ENCODE measurements at places on chromosomes 1 and 21.

GRCh38 chr1:153760440-153760839 lies 14.8 kb upstream of the SLC27A3 start:
- no peak for DNase-seq

- DNase-seq = no peak
These were observed 605.0 kb upstream of the PKN2 start for GRCh38 chr1:88079036-88079435.

DNA sequence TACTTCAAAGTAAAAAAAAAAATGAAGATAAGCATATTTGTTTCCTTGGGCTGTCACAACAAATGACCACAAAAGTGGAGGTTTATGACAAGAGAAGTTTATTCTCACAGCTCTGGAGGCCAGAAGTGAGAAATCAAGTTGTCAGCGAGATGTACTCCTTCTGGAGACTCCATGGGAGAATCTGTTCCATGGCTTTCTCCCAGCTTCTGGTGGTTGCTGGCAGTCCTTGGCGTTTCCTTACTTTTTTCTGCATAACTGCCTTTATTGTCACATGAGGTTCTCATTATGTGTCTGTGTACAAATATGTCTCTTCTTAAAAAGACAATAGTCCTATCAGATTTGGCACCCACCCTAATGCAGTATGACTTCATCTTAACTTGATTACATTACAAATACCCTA lies 398.3 kb downstream of the KCNT2 start:
- no peak for DNase-seq

GRCh38 chr1:77830946-77831345 lies 51.5 kb downstream of the MIGA1 start:
- no peak for DNase-seq

- DNase-seq = no peak
These were observed 106.3 kb downstream of the HIVEP3 start for GRCh38 chr1:41812453-41812852.

DNA sequence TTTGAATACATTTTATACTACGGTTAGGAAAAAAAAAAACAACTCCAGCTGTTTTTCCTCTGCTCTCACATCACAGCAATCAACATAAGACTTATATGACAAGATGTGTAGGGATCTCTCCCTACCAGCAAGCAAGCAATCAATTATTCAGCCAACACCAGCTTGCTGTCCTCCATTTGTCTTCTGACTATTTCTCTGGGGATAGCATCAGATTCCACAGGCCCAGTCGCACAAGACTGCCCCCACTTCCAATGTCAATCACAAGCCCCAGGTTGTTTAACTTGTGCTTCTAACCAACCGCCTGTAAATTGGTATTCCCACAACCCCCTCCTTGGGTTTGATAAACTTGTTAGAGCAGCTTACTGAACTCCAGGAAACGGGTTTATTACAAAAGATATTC lies 873.1 kb upstream of the TMPRSS15 start:
- DNase-seq = no peak

DNA sequence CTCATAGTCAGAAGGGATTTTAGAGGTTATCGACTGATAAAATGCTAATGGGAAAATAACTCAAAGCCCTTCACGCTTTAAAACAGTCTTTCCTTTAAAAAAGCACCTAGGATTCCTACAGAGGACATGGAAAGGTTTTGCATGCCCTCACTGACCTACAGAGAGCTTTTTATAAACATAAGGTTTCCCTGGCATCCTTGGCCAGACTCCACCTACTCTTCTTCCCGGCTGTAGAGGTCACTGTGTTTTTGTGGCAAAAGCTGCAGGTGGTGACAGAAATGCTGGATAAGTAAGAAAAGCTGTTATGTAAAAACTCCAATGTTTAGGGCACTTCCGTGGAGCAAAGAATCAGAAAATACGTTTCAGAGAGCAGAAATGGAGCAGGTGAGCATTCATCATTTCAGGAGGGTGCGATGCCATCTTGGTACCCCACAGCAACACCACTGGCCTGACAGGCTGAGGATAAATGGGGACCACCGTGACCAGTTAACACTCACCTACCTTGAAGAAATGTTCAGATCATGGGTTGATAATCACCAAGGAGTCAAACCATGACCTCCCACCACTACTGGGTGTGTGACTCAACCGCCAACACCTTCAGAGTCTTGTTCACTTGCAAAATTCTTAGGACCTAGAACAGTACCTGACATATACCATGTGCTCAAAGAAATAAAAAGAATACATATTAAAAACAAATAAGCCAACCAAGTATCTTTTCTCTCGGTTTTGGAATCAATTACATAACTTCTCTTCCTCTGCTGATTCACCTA lies 46.6 kb downstream of the SSBP3 start:
- no peak for DNase-seq

- DNase-seq = no peak
These were observed 13.6 kb downstream of the RIPK4 start for GRCh38 chr21:41753006-41753898.

DNA sequence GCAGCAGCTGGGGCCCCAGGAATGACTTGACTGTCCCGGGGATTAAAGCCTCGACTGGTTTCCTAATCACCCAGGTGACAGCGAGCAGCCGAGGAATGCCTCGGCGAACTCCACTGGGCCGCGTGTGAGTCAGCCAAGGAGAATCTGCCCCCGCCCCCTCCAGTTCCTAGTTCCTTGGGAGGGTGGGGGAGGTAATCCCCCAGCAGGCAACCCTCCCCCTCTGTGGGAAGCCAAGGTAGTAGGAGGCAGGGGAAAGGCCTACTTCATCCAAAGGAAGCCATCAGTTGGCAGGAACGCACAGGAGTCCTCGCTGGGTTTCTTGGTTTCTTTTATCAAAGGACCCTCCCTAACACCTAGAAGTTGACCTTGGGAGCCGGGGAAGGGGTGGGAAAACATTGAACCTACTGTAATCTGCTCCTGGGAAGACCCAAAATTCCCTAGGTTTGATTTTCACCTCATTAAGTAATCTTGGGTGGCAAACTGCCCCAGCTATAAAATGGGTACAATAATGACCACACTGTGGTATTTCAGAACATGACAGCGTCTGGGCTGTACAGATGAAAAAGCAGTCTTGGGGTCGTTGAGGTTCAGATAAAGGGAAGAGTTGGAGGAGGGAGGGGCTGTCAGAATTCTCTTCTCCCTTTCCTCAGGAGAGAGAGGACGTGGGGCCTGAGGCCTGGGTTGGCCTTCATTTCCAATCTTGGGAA lies 1.4 kb downstream of the TENT5B start:
- DNase-seq = no peak

- peak; percentile 34 for DNase-seq
These were observed 50.5 kb upstream of the PPP2R5A start for GRCh38 chr1:212234431-212235395.

- no peak for DNase-seq
These were observed 102.6 kb downstream of the KIAA0319L start for GRCh38 chr1:35454616-35455015.

DNA sequence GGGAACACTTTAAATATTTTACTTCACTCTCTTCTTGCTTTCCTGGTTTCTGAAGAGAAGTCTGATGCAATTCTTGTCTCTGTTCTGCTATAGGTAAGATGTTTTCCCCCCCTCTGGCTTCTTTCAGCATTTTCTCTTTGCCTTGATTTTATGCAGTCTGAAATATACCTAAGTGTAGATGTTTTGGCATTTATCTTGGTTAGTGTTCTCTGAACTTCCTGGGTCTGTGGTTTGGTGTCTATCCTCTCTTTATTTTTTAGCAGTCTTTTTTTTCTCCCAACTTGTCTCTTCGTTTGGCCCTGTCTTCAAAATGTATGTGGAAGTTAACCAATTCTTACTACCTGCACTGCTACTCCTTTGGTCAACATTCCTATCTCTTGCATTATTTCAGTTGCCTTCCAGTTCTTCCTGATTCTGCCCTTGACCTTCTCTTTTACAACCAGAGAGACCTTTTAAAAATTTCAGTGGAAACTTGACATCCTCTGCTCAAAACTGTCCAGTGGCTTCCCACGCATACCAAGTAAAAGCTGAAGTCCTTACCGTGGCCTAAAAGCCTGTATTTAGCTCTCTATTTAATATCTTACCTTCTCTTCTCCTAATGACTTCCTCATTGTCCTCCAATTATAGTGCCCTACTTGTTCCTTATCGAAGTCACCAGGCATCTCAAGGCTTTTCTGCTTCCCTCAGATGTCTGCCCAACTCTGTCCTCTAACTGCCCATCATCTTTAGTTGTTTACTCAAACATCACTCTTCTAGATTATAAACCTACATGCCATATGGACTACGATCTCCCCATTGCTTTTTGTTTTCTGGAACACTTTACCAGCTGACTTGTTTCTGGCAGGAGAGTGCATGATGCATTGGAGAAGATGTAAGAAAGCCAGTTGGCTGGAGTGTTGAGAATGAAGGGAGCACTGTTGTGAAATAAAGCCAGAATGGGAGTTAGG lies 40.9 kb downstream of the RAP1A start:
- DNase-seq = no peak

GRCh38 chr1:180672105-180672504 lies 40.3 kb downstream of the XPR1 start:
- DNase-seq = no peak

DNA sequence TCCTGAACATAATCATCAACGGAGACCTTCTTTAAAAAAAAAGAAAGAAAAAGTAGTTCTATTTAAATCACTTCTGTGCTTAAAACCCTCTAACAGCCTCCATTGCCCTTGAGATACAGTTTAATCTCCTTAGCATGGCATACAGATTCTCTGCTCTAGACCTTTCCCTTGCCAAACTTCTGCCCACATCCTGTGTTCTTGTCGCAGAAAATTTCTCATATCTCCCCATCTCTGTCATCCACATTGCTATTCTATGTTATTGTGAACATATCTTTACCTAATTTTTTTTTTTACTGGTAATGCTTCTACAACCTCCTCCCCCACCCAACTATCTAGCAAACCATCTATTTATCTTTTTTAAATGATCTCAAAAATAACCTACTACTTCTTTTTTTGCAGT lies 135.7 kb upstream of the PROX1 start:
- no peak for DNase-seq

DNA sequence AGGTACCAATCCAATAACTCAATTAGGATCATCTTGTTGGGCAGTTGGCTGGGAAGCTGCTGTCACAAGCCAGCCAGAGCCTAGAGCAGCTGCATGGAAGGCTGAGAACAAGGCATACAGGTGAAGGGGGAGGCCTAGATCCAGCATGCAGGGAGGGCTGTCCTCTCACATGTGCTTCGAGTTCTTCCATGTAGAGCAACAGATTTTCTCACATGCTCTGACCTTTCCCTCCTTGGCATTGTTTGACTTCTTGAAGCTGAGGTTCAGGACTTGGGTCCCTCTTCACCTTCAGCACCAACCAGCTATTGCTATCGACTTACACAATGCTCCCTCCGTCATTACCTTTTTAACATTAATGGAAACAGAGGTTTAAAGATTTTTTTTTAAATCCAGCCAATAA lies 257.7 kb downstream of the ATG4C start:
- DNase-seq = no peak

DNA sequence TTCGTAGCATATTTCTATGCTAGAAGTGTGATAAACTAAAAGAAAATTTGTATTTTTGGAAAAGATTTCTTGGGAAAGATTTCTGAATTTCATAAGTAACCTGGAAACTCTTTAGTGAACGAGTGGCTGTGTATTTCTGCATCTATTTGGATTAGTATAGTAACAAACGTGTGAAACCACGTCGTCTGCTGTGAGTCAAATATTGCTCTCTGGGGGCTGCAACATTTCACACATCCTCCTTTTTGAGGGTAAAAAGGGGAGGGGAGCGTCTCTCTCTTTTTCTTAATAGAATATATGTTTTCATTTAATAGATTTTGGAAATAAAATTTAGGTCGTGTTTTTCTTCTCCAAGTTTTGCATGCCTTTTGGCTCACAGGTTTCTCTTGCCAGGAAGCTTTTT lies 44.8 kb downstream of the LHX9 start:
- no peak for DNase-seq

DNA sequence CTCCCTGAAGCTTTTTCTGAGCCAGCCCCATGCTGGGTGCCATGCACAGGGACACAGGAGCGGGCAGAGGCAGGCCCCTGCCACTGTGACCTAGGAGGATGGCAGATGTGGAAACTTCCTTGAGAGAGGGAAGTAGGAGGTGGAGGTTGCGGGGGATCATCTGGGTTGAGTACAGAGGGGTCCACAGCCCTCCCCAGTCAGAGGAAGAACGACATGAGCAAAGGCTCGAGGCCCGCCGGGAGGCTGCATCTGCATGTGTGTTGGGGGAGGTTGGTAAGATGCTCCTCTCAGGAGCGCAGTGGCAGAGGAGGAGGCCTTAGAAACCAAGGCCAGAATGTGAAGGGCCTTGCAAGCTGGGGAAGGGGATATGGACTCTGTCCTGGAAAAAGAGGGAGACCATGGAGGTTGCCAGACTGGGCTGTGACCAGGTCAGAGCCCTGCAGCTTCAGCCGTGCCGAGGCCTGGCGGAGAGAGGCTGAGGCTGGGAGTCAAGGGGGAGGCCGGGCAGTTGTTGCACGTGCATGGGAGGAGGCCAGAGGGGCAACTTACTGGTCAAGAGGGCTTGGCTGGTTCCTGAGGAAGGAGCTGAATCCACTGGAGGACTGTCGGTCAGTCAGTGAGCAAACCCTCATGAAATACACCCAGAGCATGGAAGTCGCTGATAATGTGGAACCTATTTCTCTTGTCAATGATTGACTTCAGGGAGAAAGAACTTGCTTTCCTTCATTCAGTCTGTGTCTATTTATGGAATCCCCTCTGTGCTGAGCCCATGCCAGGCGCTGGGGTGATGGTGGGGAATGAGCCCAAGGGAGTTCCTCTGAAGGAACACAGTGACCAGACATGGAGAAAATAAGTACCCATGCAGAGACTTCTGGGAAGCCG lies 31.7 kb downstream of the A3GALT2 start:
- DNase-seq = no peak

DNA sequence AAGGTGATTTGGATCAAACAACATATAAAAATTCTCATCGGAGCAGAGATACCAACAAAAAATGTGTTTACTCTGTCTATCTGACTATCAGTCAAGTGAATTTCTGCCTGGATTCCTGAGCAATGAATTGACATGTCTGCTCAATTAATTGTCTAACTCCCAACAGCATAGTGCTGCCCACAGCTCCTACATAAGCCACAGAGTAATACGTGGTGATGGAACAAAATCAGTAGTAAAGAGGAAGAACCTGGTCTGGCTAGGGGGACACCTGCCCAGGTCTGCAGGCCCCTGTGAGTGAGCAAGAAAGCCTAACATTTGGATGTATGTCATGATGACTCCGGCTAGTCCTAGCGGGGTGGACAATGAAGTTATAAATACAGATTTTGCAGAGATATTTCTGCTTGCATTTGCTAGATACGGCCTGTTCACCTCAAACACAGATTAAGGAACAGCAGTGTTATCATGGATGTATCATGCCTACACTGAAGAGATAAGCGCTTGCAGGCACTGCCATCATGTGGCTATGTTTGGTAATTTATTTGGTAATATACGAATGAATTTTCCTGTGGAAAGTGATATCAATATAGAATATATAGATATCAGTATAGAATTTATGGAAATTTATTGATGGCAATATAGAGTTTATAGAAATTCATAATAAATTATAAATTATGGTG lies 69.6 kb upstream of the LRRC8B start:
- peak; percentile 55 for DNase-seq

GRCh38 chr1:163928069-163928468 lies 606.3 kb downstream of the NUF2 start:
- DNase-seq = no peak

GRCh38 chr21:28018741-28019669 lies 973.7 kb downstream of the LTN1 start:
- no peak for DNase-seq
